NCI-H2107 (cell line): ENCODE measurements at places on chromosomes 13 and 19.
A peak's percentile ranks its signal among the peaks of the same experiment; 100 is the strongest.

DNA sequence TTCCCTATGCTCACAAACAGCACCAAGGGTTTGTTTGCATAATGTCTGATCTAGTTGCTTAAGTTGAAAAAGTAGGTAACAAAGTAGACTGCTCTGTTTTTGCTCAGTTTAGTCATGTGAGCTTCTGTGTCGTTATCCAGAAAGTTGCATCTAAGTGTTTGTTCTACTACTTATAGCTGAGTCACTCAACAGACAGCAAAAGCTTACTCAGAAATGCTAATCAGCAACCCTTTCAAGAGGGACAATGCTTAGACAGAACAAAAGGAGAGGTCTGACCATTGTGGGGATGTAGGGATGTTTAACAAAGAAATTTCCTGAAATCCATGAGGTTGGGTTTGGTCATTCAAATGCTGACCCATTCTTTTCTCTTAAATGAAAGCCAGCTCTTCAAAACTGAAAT lies 106.4 kb downstream of the ATP8A2 start:
- no peak for DNase-seq

- DNase-seq = no peak
Measured at GRCh38 chr19:12949363-12950283, 4.0 kb downstream of the RAD23A start.

DNA sequence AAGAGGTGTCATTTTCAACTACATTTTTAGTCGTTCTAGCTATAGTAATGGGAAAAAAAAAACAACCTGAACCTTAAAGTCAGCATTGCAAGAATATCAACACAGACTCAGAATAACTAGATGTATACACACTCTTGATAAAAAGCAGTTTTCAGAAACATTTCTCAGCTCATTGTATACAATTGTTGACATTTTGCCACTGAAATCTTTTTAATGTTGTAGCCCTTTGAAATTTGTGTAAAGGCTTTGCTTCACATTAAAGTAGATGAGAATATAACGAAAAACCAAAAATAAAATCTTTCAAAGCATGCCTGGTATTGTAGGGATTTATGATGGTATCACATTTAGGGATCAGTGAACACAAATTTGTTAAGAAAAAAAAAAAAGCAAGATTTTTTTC lies 87.2 kb upstream of the SLC10A2 start:
- DNase-seq = no peak

- no peak for DNase-seq
Measured at GRCh38 chr19:57241176-57241575, 744 bp downstream of the ZNF805 start.

- no peak for DNase-seq
Measured at GRCh38 chr19:15656467-15656866, 15.8 kb downstream of the CYP4F3 start.

DNA sequence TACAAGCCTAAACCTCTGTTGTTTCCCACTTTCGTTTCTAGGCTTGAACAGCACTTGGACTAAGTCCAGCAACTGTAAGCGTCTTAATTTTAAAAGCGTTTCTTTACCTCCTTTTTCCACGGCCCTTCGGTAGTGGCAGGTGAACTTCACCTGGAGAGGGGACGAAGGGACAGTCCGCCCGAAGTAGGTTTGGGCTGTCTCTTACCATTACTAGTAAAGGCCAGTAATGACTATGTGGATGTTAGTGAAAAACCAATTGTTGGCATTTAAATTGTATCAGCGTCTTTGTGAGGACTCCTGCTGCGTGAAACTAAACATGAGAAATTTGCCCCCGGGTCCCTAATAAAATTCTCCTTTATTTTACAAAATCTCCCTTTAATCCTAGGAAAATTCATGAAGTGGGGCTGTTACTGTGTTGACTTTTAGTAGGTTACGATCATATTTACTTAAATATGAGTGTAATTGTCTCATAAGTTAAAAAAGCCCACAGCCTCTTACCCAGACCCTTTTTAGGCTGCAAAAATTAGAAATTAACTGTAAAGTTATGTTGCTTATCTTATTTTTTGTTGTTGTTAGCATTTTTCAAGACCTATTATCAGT lies 983 bp downstream of the ITM2B start:
- no peak for DNase-seq

GRCh38 chr19:35006999-35007365 lies 6.9 kb downstream of the GRAMD1A start:
- DNase-seq = no peak

- DNase-seq = no peak
Measured at GRCh38 chr13:34012382-34012781, 194.4 kb downstream of the RFC3 start.

DNA sequence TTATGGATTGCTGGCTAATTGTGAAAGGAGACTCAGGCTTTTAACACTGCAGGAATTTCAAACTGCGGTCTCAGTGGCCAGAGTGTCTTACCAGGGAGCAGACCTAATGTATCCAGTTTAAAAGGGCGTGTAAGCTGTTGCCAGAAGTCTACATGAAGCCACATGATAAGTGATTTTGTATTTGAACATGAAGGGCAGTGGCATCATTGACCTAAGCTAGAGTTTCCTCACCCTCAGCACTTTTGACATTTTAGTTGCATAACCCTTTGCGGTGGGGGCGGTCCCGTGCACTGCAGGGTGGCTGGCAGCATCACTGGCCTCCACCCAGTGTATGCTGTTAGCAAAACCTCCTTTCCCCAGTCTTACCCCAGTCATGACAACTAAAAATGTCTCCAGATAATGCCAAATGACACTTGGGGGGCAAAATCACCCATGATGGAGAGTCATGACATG lies 23.7 kb upstream of the GPR18 start:
- DNase-seq = no peak

DNA sequence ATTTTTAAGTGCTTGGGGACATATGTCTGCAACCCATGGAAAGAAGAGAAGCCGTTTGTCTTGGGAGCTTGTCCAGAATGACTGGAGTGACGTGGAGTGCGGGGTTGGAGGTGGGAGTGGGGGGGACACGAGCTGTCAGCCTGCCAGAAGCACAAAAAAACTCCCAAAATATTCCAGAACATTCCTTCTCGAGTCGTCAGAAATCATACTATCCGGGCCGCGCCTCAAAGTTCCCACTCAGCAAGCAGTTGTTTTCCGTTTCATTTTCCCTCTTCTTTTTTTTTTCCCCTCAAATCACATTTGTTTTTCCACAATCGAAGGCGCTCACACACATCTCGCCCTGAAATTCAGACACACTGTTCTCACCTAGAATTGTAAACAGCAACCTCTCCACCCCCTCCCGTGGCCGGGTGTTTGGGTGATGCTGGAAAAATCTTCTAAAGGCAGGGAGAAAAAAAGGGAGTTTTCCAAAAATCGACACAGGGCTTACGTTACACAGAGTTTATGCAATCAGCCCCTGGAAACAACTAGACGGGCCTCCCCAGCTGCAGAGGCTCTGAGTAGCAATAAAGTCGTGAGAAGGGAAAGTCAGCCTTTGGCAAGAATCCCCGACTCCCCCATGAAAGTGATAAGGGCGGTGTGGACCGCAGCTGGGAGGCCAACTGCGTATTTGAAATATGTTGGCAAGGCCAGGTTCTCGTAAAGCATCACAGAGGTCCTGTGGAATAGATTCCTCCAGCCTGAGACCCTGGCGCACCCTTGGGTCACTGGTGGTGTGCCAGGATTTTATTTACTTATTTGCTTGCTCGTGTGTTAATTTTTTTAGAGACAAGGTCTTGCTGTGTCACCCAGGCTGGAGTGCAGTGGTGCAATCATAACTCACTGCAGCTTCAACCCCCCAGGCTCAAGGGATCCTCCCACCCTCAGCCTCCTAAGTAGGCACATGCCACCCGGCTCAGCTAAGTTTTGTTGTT lies 31.2 kb upstream of the KLF2 start:
- no peak for DNase-seq

DNA sequence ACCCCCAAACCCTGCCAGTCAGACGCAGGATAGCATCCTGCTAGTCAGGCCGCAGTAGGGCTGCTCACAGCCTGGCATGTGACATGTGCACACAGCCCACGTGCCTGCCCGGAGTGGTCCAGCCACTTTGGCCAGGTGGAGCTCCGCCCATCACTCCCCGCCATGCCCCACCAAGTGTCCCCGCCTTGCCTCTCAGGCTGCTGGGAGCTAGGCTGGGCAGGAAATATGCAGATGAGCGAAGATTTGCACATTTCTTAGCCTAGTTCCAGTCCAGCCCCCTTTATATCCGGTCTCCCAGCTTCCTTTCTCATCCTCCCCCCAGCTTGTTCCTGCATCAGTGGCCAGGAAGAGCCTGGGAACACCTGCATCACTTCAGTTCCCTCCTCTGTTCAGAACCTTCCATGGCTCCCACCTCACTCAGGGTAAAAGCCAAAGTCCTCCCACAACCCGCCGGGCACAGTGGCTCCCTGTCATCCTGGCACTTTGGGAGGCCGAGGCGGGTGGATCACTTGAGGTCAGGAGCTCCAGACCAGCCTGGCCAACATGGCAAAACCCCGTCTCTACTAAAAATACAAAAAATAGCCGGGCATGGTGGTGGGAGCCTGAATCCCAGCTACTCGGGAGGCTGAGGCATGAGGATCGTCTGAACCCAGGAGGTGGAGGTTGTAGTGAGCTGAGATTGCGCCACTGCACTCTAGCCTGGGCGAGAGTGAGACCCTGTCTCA lies 2.3 kb upstream of the DOCK6 start:
- DNase-seq = no peak

GRCh38 chr19:1267477-1268225 lies 1.5 kb upstream of the CIRBP start:
- DNase-seq = no peak

DNA sequence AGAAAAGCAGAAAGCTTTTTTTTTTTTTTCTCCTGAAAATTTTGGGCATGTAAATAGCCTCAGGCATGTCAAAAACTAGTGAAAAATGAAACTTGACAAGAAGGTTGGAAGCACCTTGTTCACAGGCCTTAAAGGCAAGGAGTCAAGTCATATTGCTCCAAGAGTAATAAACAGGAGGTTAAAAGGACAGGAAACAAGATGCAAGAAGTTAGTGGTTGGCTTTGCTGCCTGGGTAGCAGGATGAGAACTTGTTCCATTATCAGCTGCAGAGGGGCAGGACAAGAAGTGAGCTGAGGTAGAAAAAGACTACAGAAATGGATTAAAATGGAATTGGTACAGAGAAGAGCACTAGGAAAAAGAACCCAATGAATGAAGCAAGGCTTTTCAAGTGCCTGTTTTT lies 242.6 kb downstream of the DCT start:
- DNase-seq = no peak

DNA sequence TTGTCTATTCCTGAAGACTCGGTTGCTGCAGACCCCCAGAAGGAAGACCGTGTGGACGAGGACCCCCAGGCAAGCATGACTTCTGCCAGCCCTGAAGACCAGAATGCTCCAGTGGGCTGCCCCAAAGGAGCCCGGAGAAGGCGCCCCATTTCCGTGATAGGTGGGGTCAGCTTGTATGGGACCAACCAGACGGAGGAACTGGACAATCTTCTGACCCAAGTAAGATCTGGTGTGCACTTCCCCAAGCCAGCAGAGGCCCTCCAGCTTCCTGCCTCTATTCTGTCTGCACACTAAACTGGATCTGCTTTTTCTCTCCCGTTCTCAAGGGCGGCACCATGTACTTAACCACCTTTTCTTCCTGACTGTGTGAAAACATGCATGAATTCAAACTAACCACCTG lies 59.8 kb upstream of the C1QTNF9 start:
- DNase-seq = no peak

DNA sequence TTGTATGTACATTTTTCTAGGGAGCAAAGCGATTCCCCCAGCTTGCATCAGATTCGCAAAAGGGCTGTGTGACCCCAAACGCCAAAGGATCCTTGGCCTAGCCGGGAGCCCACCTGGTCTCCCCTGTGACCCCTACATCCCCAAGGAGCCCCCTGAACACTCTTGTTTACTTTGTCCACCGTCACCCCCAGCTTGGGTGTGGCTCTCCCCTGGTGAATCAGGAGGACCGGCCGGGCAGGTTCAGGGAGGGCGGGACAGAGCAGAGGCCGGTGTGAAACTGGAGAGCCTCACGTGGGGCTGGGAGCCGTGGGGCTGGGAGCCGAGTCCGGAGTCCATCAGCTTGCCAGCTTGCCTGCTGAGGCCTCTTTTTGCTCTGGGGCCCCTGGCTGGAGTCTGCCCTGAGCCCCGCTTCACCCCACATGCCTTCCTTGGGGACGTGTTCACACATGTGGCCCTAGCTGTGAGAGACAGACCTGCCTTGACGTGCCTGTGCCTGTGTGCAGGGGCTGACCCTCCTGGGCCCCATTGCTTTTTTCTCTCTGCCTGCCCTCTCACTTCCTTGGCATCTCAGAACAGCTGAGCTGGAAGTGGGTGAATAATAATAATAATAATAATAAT lies 2.0 kb downstream of the ITPKC start:
- peak; percentile 9 for DNase-seq

GRCh38 chr13:23870356-23871140 lies 18.7 kb downstream of the MIPEP start:
- no peak for DNase-seq

DNA sequence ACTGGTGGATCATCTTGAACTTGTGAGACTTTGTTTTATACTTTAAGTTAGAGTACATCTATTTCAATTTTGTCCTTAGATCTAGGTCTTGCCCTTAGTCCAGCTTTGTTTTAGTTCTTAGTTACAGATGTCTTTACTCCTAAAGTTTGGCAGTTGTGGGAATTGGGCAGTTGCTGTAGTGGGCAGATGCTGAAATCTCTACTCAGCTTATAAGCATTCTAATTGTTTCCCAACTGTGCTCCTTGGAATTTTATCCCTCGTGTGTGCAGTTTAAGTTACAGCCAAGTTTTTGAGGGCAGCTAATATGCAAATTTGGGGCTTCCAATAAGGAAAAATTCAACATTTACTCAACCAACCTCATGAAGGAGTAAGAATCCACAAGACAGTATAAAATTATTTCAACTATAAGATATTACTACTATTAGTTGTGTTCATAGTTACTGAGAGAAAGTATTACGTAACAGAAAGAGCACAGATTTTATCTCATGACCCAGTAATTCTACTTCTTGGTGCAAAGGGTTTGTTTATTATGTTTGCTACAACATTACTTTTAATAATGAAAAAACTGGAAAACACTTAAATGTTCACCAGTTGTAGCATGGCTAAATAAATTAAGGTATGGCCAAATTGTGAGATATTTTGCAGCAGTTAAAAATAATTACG lies 32.9 kb downstream of the CCDC122 start:
- no peak for DNase-seq

- DNase-seq = no peak
Measured at GRCh38 chr19:17842663-17843291, 5.0 kb downstream of the JAK3 start.
